ENCODE measurements at places on chromosomes 1 and 21.

- DNase-seq: peak; percentile 43
Measured at GRCh38 chr1:204879351-204879750, 8.7 kb downstream of the NFASC start.

DNA sequence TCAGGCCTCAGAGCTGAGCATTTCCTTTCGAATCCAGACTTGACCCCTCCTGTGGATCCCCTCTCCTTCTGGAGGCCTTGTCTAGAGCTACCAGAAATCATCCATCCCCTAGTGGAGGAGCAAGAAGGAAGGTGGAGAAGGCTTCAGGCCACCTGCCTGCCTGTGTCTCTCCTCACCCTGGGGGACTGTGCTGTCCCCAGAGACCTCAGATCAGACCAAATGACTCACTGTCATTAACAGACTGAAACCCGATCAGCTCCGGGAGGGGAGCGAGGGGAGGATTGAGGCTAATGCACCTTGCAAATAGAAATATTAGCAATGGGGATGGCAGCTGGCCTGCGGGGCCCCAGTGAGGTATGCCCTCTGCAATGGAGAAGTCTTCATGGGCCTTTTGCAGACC is 2.1 kb downstream of the MYBPH start:
- DNase-seq: no peak

DNA sequence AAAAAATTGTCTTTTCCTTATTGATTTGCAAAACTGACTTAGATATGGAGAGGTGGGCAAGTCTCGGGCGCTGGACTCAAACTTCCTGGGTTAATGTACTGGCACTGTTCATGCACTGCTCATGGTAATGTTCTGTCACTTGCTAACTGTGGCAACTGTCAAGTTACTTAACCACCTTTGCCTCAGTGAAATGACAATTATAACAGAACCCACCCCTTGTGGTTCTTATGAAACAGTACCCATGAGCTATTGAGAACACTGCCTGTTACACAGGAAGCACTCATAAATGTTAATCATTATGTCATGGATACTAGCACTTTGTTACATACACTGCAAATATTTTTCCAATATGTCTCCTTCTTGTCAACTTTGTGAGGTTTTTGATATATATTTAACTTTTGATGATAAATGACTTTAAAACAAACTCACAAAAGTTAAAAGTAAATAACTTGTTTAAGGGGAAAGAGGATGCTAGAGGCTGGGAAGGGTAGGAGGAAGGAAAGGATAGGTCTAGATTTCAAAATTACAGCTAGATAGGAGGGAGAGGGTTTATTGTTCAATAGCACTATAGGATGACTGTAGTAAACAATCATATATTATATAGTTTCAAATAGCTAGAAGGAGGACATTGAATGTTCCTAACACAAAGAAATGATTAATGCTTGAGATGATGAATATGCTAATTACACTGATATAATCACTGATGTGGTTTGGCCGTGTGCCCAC is 342.5 kb downstream of the ADGRL2 start:
- DNase-seq: no peak

DNA sequence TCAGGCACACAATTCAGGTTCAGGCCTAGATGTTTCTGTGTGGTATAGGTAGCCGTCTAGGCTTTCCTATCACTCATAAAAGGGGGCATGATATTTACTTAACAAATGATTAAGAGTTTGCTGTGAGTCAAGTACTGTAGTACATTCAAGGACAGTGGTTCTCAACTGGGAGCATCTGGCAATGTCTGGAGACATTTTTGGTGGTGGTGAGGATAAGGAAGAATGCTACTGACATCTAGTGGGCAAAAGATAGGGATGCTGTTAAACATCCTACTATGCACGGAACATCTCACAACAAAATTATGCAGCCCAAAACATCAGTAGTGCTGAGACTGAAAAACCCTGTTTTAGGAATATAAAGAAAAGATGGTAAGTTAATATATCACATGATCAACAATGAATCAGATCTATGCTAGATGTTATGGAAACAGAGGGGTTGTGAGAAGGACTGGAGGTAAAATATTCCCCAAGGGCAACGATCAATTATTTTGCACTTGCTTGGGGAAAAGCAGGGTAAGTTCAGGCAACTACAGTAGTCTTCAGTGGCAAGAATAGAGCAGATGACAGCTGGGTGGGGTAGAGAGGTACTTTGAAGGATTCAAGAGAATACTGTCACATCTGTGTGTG is 4.9 kb downstream of the DNTTIP2 start:
- no peak for DNase-seq

DNA sequence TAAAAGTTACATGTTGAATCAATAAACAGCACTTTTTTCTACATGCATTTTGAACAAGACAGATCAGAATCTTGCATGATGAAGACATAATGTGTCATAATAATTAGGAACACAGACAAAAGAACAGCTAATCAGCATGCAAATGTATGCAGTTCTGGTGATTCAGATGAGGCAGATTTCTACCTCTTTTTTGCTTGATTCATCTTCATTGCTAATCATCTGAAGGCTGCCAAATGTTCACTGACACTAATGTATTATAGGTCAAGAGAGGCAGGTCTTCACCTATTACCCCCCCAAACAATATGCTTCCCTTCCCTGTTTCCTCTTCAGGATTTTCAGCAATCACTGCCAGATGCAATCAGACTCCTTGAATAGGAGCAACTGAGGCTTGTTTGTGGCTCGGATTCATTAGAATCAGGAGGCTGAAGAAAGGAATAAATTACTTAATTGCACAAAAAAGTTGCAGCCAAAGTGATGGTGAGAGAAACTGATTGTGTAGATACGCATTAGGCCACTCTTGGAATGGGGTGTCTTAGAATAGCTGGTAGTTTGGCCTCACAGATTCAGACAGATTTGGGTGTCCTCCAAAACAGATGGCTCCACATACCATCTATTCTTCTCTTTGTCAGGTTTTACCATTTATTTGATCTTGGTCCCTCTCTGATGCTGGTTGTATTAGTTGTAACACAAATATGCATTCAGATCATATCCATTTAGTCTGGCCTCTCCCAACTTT is 275.4 kb downstream of the RPS6KC1 start:
- no peak for DNase-seq

DNA sequence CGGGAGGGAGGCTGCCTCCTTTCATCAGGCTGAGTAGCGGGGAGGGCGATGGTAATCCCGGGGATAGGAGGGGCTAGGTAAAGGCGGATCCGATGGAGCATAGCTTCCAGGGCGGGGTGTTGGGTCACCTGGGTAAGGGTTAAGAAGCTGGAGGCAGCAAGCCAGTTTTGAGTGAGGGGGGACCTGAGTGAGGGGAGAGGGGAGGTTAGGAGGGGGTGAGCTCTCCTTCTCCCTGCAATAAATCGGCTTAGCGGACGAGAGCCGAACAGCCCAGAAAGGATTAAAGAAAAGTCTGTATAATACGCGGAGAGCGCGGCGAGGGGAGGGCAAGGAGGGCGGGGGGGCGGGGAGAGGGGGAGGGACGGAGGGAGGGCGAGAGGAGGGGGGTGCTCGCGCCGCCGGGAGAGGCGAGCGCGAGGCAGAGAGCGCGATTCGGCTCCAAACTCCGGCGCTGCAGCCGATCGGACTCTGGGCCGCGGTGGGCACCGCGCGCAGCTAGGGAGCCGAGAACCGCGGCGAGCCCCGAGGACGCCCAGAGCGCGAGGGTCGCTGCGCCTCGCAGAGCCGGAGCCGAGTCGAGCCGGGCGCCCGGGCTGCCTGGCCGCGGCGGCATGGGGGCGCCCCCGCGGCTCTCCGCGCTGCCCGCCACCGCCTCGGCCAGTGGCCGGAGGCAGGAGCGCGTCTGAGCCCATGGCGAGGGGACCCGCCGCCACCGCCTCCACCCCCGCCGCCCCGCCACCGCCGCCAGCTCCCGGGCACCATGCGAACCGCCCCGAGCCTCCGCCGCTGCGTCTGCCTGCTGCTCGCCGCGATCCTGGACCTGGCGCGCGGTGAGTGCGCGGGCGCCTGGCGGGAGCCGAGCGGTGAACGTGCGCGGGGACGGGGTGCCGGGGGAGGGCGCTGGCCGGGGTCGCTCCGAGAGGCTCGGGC is at the start of gene IGSF21:
IGSF21 (plus strand) TSS at position 430 of the 930 bp plus-strand sequence; CDS start at position 761, 331 bp downstream.
- DNase-seq: no peak

GRCh38 chr1:192575499-192576189 is at the start of gene RGS1:
Gene RGS1, plus strand, starts transcription at chr1:192575773. Its CDS starts 20 bp downstream, at chr1:192575793.
- no peak for DNase-seq

GRCh38 chr21:31337086-31337485 is 7.0 kb downstream of the TIAM1 start:
- DNase-seq: no peak

DNA sequence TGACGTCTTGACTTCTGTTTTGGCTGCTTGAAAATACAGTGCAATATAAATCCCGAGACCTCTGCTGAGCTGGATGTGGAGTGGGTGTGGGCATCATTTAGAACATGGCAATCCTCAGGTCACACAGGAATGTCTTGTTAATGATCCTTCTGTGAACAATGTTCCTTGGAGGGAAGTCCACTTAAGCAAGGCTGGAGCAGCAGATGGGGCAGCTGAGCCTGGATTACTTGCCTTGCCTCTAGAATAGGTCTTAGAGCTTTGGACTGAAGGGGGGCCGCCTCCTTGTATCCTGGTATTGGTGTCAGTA is 926 bp upstream of the SCMH1 start:
- no peak for DNase-seq

- no peak for DNase-seq
Measured at GRCh38 chr21:41927727-41928409, 25.9 kb downstream of the C2CD2 start.

DNA sequence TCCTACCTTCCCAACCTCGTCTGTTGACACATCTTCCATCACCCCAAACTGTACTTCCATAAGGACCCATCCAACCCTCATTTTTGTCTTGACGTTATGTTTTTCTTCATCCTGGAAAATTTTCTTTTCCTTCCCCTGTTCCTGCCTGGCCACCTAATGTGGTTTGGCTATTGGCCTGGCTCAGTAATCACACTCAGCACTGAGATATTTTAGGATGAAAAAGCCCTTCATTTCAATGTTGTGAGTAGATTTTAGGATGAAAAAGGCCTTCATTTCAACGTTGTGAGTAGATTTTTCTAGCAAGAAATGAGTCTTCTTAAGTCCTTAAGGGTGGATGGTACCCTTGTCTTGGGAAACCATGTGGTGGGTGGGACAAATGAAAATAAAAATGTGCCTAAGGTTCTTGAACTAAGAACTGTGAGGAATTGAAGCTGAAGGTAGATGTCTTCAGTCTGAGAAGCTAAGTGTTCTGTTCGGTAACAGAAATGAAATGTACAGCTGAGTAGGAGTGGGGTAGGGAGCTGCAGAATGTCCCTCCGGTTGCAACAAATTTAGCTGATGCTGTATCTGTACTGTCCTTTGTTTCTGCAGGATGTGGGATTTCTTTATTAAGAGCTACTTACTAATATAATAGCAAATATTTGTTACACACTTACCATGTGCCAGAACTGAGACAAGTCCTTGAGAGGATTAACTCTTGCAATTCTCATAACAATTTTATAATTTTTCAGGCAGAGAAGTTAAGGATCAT is 36.1 kb downstream of the DNTTIP2 start:
- DNase-seq: no peak

GRCh38 chr1:153509729-153510354 is 25.9 kb downstream of the S100A6 start:
- DNase-seq: no peak

DNA sequence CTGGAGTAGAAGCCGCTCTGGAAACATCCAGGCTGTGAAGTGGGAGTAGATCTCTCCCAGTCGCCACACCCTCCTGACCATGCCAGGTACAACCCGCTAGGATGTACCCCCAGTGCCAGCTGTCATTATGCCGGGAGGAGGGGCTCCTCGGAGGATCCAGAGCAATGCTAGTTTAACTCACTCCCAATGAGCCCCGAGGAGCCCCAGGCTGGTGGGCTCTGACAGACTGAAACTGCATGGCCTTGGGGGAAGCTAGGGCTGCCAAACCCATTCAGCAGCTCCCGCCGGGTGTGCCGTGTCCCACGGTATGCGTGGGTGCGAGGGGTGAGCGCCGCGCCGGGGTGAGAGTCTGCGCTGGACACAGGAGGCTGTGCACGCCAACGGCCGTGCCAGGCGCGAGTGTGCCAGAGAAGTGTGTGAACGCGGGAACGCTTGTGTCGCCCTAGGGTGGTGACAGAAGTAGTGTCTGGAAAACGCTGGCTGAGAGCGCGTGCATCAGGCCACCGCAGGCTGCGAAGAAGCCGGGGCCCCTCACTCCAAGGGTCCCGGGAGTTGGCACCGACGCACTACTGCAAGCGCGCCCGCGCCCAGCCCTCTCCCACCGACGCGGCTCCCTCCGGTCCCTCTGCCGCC is 177.1 kb upstream of the EDN2 start:
- DNase-seq: no peak

DNA sequence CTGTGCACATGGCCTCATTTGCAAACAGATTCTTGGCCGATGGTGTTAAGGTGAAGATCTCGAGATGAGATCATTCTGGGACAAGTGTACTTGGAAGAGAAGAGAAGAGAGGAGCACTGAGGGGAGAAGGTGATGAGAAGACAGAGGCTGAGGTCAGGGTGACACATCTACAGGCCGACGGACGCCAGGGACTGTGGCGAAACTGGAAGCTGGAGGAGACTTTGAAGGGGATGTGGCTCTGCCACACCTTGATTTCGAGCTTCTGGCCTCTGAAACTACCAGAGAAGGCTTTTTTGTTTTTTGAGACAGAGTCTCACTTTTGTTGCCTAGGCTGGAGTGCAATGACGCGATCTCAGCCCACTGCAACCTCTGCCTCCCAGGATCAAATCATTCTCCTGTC is 137.5 kb upstream of the TMEM51 start:
- no peak for DNase-seq

DNA sequence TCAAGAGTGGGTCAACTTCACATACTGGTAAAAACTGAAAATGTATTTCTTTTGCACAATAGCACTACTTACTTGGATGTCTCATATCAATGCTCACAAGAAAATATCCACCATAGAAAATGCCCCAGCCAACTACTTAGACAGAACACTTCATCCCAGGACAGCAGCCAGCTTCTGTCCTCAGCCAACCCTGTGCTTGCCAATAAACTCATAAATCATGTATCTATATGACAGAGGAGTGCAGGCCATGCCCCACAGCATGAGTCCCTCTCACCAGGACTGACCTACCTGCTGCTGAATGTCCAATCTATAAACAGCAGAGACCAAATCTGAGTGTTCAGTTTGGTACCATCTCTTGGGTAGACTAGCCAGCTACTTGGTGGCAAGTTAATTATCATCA is 179.3 kb downstream of the OMA1 start:
- no peak for DNase-seq
